CD4-positive, alpha-beta T cell treated with Interleukin-6 at 100 ng/mL for 8 hours (primary cell): ENCODE measurements at places on chromosomes 2 and 18.

DNA sequence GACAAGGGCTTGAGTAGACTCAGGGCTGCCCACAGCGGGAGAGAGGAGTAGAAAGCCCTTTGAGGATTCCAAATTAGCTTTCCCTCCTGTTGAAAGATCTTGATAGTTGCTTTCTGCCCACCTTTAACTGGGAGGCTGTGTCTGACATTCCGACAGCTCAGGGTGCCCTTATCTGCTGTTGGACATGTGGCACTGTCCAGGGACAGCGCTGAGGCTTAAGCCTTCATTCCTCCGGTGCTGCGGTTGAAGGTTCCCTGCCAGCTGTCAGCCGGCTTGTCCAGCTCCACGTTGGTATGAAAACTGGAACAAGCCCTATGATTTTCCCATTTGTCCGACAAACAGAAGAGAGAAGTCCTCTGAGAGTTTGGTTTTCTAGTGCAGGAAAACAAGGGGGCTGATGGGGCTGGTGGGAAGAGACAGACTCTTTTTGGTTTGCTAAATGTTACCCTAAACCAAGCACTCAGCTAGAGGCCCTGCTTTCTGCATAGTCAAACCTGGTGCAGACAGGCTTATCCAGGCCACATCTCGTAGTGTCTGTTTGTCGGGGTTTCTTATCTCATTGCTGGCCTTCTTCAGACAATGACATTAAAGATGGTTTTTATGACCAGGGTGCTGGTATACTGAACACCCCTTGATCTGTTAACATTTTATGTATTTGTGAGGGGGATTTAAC lies 24.5 kb downstream of the GREB1 start:
- no peak for DNase-seq

GRCh38 chr2:69582582-69583176 lies 60.9 kb downstream of the AAK1 start:
- DNase-seq = no peak

- peak; percentile 61 for DNase-seq
Observed at GRCh38 chr2:222708274-222708710, 36.8 kb downstream of the MOGAT1 start.

- DNase-seq = no peak
Observed at GRCh38 chr2:33907866-33908265, 308.8 kb upstream of the FAM98A start.

- DNase-seq = no peak
Observed at GRCh38 chr18:79927607-79928562, 23.6 kb downstream of the SLC66A2 start.
